GM03348 (cell line): ENCODE measurements at places on chromosomes 7 and 10.

DNA sequence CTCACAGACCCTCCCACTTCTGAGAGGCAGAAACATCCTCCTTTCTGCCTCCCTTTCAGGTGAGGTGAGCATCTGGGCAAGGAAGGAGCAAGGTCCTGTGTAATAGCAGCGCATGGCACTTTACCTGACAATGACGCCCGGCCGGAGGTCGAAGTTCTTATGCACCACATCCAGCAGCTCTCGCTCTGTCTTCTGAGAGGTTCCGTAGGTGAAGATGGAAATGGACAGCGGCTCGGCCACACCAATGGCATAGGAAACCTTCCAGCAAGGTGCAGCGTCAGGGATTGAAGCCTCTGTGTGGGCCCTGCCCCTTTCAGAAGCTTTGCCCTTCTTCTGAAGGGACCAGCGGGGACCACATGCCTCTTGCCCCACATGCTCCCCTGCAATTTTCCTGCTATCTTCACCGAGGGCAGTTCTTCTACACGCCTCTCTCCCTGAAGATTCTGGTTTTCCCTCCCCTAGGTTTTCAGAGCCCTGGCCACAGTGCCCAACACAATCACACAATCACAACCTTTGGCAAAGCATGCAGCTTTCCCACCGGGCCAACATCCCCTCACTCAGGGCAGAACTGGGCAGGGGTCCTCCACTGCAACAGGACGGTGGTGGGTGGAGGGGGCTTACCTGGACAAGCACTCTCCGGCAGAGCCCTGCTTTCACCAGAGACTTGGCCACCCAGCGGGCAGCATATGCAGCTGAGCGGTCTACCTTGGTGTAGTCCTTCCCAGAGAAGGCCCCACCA is 14.9 kb downstream of the MAT1A start:
- DNase-seq, result no peak

DNA sequence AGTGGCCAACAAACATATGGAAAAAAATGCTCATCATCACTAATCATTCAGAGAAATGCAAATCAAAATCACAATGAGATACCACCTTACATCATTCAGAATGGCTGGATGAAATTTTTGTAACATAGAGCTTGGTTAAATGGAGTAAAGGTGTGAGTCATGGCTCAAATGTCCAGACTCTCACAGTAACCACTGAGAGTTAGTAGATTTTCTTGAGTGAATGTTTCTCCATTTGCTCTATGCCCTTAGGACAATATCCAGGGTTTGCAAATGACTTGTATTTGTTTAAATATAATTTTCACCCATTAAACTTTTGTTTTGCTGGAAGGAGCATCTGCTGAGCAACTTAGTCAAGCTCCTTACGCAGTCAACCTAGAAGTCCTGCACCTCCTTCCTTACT is 967.2 kb downstream of the XPNPEP1 start:
- peak; percentile 4 for DNase-seq

- peak; percentile 73 for DNase-seq
Observed at GRCh38 chr7:155412416-155413253, 45.3 kb upstream of the EN2 start.

- no peak for DNase-seq
Observed at GRCh38 chr10:114795039-114795438, 26.5 kb upstream of the FHIP2A start.

DNA sequence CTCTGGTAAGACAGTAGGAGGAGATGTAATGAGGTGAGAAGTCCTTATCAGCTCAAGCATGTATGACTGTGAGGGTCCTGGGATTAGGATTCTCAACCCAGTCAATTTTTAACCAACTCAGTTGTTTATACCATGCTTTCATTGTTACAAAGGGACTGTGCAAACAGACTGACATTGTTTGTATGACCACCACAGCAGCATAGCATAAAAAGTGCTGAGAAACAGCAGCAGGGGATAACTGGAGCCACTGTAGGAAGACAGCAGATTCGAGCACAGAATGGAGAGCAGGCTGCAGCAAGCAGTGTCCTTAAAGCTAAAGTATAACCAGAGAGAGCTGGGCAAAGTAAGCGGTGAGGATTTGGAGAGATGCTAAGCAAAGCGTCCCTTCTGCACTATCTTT is 829.5 kb downstream of the REEP3 start:
- DNase-seq, result no peak

DNA sequence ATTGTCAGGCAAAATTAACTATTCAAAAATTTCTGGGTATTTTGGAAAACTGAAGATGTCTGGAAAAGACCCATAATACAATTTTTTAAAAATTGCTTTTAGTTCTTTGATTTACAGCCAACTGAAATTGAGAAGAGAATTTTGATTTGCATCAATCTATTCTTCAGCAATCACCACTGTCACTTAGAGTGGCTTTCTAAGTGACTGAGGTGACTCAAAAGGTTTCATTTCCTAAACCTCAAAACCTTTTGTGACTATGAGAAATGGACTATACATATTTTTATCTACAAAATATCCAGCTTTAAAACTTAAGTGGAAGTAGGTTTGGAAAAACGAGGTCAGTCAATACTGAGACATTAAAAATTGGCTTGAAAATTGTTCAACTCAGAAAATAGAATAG is 60.0 kb downstream of the ENO4 start:
- no peak for DNase-seq

DNA sequence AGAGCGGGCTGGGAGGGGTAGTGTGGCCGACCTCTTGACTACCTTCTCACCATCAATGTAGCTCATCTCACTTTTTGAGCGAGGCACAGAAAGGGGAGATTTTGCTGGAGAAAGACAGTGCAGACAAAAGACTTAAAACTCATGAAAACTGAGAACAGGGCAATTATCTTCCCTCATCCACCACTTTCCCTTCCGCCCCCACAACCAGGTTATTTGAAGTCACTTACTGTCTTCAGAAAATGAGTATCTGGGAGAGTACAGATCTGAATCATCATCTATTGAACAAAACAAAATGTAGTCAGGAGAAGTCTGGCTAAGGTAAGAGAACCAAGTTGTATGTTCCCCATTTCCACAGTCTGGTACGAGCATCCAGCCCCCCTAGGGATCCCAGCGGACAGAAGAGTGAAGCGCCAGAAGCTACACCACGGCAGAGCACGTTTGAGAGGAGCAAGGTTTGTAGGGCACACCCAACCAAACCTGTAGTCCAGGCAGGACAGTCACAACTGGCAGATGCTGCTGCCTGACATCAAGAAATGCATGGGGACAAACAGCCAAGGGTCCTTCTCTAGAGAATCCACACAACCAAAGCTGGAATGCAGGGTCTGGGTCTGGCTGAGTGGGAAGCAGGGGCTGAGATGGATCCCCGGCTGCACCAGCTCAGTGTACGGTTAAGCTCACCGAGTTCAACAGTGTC is 93.4 kb upstream of the PDLIM1 start:
- DNase-seq, result no peak

GRCh38 chr7:5704534-5704922 is 76.9 kb downstream of the RNF216 start:
- DNase-seq, result peak; percentile 84

DNA sequence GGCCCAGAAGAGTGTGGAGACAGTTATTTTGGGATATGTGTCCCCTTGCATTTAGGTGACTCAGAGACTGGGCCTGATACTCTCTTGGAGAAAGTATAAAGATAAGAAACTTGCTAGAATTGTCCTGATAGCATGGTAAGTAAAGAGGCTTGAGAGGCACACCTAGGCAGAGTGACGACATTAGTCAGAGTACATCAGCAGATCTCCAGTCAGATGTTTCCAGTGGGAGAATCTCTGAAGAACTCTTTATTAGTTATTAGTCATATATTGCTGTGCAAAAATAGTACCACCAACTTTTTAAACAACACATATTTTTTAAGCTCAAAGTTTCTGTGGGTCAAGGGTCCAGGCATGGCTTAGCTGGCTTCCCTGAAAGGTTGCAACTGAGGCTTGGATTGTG is 182.6 kb downstream of the NEBL start:
- no peak for DNase-seq

DNA sequence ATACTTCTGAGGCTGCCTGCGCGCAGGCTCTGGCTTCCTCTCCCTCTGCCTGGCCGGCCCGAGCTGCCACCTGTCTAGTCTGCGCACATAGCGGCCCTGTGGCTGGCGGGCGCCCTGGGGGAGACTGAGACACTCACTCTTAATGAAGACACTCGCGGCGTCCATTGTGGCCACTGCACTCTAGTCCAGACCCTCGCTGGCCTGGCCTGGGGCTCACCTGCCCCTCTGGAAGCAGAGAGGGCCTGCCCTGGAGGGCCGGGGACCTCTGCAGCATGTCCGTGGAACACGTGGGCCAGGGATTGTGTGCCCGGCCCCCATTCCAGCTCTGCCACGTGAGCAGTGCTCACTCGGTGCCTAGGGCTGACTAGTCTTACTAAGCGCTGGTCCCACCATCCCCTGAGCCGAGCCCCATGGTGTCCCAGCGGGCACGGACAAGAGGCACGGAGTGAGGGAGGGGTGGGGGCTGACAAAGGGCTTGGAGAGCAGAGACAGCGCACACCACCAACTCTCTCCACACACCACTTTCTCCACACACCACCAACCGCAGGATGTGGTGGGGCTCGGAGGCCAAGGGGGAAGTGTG is 149.3 kb downstream of the ELFN1 start:
- no peak for DNase-seq

- DNase-seq, result no peak
Observed at GRCh38 chr7:152035817-152036216, 10.3 kb downstream of the GALNT11 start.

DNA sequence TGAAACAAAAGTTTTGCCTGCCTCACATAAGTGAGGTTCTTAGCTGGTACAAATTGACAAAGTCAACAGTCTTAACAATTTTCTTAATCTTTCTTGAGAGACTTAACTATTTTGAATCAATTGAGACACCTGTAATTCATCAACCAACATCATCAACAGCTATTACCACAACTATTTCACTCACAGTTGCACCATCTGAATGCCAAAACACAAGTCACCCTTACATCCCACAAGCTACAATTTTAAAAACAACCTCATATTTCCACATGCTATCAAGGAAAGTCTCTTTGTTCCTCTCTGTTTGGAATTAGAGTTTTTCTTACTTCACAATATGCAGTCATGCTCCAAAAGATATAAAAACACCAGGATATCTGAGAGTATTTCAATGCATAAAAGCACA is 4.9 kb downstream of the SMURF1 start:
- peak; percentile 45 for DNase-seq

DNA sequence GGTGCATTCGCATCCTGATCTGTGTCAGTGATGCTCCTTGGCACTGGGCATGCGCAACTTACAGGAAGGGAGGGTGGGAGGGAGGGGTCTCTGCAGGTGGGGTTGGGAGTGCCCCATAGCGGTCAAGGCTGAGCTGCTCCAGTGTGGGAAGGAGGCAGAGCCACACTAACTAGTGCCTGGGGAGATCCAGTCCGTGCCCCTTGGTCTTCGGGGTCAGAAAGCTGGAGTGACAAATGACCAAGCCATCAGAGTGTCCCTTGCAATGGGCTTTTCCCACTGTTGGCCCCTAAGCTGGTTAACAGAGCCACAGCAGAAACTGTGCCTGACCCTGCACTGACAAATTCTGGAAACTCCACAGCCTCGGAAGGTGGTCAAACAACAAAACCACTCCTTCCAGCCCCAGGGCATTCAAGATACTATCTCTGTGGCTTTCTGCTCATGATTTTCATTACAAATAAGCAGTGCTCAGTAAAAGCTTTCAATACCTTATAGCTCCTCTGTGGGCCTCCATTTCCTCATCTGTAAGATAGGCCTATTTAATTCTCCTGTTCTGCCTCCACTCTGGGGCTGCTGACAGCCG is 138.1 kb upstream of the UNC5B start:
- no peak for DNase-seq

DNA sequence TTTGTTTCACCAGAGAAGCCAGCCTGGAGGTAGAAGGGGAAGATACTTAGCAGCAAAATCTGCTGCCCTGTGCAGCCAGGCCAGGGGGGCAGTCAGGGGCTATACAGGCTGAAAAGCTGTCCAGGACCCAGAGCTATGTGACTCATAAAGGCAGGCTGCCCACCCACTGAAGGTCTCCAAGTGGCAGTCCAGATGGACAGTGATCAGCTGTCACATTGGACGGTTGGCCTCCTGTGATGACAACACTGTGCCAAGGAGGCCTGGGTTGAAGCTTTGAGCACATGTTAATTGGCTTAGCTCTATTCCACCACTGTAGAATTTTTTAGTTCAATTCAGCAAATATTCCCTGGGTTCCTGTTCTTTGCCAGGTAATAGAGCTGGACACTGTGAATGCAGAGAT is 577.3 kb upstream of the GALNT17 start:
- DNase-seq, result no peak

GRCh38 chr7:72190146-72190545 is 222.0 kb downstream of the CALN1 start:
- no peak for DNase-seq

DNA sequence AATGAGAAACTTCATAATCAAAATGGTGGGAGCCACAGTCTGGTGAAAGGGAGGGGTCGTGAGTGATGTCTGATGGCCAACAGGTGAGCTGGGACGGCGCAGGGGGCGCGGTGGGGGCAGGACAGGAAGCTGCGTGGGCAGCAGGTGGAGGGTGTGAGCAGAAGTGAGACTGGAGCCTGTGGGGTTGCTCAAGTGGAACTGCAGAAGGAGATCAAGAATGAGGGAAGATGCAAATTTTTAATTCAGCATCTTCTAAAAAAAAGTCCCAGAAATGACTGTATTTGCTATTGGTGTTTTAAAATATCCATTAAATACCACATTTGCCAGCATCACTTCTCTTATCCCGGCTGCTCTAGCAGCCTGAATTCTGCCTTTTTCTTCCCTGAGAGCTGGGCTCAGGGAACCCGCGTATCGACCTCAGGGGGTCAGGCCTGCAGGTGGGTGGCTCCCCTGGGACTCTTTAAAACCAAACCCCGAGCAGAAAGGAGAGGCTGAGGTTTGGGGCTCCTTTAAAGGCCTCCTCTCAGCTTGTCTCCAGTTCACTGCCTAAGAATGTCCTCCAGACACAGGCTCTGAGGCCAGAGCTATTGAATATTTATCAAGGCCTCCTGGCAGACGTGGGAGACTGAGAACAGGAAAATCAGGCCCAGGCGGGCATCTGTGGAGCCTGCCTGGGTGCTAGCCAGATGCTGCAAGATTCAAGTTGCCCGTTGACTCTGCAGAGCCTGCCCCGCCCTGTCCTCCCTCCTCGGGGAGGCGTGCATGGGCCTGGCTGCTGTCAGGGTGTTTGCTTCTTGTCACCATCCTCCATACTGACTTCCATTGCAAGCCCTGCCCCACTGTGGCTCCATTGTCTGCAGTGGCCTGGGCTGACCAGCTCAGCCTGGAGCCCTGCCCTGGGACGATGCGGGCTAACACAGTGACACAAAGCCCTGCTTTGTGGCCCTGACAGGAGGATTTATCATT is 53.9 kb downstream of the SYPL1 start:
- no peak for DNase-seq

- peak; percentile 85 for DNase-seq
Observed at GRCh38 chr7:150368884-150369747, 494 bp downstream of the REPIN1 start.

GRCh38 chr7:2553831-2554581 is 1.3 kb downstream of the BRAT1 start:
- no peak for DNase-seq

- DNase-seq, result no peak
Observed at GRCh38 chr7:141889321-141889720, 26.9 kb upstream of the OR9A4 start.

GRCh38 chr7:132113536-132114371 is 462.5 kb downstream of the PLXNA4 start:
- no peak for DNase-seq

GRCh38 chr10:70115948-70116682 is 16.5 kb downstream of the AIFM2 start:
- DNase-seq, result peak; percentile 76

- peak; percentile 70 for DNase-seq
Observed at GRCh38 chr10:116146372-116147140, 126.5 kb downstream of the GFRA1 start.
